ENCODE measurements at places on chromosomes 4 and X.

DNA sequence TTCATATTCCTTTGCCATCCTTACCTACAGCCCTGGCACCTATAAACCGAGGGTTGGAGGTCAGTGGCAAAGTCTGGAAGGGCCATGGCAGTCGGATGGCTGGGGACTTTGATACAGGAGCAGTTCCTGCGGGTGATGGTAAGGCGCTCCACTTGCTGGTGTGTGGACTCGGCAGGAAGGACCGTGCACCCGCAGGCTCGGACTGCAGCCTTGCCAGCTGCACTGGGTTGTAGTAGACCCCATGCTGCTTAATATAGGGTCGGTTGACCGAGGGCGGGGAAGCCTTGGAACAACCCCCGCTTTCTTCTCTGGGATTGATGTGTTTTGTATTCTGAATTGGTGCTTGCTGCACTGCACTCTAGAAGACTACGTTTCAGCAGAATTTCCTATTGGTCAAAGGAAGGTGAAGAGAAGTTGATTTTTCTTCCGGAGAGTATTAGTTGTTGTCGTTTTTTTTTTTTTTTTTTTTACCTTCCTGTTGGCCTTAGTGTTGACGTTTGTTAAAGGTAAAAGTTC lies 638 bp downstream of the BLTP1 start:
- no peak for DNase-seq

GRCh38 chrX:108640817-108641216 lies 95.5 kb downstream of the IRS4 start:
- no peak for DNase-seq

DNA sequence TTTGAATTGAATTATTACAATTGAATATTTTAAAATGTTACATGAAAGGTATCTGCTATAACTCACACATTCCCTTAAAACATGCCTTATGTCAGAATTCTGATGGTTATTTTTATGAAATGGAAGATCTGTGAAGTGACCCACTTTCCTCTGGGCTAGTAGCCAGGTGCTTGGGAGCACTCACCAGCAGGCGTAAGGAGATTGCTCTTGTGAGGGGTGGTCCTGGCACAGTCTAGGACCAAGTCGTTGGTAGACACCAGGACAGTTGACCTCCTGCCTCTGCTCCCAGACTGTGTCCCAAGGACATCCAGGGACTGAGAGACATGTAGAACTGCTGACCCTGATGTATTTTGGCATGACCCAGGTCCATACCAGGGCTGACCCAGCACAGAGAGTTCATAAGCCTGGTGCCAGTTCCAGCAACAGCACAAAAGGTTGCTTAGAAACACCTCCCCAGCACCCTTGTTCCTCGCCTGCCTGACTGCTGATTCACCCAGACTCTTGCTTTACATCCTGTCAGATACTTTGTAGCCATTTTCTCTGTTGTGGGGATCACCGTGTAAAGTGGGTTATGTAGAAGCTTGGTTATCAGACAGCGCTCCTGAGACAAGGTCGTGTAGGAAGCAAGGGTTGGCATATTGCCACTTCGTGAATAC lies 48.5 kb downstream of the NELFA start:
- no peak for DNase-seq

DNA sequence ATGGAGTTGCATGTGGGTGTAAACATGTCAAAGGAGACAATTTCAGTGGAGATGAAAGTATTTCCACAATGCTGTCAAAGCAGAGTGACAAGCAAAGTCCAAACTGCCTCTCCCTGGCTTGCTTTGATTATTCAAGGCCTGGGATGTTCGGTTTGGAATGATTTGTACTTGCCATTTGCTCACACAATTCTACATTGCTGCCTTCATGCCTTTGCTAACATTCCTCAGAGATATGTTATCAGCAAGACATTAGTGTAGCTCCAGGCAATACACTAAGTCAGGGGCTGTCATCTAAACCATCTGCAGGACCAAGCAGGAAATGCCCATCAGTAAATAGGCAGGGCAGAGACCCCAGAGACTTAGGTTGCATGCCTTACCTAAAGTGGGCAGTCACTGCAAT lies 79.6 kb upstream of the C1QTNF7 start:
- no peak for DNase-seq

GRCh38 chr4:85491527-85491926 lies 16.6 kb downstream of the ARHGAP24 start:
- no peak for DNase-seq

DNA sequence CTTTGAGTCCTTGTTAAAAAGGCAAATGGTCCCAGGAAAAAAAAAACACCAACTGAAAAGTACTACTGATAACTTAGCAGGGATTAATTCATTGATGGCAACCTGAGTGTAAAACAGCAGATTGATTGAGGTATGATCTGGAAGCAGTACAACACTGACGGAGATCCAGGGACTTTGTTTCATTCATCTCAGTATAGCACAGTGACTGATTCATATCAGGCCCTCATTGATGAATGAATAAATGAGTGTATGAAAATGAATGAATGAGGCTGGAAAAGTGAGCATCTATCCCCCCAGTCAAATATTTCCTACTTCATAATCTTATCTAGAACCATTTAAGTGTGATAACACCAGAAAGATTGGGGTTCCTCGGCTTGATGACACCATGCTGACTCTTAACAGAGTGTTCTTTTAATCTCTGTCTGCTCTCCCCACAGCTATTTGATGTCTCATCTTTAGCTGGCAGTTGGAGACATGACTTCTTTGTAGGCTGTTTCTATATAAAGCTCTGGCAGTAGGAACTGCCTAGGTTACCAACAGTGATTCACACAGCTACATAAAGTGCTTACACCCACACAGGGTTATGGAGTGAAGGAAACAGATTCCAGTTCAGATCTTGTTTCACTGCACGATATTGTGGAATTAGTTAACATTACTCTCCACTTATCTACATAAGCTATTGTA lies 18.6 kb upstream of the RNF128 start:
- DNase-seq, result peak; percentile 84

- no peak for DNase-seq
Measured at GRCh38 chr4:14520171-14520570, 482.1 kb upstream of the CPEB2 start.

- no peak for DNase-seq
Measured at GRCh38 chr4:90025248-90025647, 101.9 kb upstream of the CCSER1 start.

GRCh38 chrX:151753313-151754046 lies 18.9 kb downstream of the CNGA2 start:
- DNase-seq, result no peak

DNA sequence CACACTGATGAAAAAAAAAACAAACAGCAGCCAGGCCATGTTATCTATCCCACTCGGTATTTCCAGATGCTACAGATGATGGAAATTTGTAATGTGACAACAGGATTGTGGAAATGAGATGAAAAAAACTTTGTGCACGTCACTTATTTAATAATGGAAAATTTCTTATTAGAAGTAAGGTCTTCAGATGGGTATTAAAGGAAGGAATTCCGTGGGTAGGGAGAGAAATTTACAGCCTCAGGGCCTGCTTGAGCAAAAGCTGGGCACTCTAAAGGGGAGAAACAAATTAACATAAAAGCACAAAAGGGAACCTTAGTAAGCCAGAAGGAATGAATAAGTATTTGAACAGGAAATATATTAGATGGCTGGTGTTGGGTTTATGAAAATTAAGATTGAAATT lies 4.2 kb upstream of the PKD2 start:
- no peak for DNase-seq

DNA sequence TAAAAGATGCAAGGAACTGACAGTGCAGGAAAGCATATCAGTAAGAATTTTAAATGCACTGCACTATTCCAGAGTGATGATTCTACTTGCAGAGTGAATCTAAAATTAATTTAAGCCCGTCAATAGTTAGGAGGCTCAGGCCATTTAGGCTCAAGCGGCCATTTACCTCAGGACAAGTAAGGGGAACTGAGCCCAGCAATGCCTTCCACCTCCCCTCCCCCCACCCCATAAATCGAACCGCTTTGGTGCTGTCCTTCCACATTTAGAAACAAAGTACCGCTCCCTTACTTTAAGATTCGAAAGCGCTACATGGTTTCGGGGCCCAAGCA lies 665 bp downstream of the RBM41 start:
- no peak for DNase-seq

- DNase-seq, result no peak
Measured at GRCh38 chrX:107760304-107761077, 15.1 kb downstream of the TSC22D3 start.

DNA sequence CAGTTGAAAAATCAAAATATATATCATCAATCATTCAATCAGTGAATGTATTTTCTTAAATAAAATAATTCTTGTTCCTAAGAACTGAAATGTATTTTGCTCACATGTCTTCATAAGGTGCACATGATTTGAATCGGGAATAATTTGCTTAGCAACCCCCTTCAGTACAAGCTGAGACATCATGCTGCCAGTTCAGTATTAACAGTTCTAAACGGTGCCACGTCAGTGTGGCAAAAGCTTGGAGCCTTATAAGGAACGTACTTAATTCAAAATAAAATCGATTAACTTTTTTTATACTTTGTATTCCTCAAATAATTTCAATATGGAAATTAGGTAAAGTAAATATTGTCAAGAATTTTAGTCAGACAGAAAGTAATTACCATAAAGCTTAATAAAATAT lies 287.9 kb downstream of the CCSER1 start:
- no peak for DNase-seq

DNA sequence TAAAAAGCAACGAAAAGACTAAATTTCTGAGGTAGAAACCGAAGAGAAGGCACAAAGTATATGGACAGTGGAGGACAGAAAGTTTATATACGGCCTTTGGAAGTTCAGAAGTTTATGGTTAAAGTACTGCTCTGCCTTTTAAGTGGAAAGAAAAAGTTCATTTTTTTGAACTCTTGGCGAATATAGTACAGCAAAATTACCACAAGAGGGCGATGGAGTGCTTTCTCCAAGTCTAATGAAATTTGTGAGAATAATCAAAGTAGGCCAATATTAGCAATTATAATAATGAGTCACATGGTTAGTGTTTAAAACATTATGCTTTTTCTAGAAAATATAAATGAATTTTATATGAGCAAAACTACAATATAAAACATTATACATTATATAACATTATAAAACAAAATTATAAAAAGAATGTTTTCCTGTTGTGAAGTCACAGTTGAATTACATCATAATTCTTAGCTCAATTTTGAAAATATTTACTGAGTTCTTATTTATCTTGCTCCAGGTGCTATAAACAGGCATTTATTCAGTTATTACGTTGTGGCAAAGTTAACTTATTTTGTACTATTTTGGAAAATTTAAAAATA lies 136.2 kb upstream of the BMPR1B start:
- no peak for DNase-seq

GRCh38 chr4:89595125-89595789 lies 241.7 kb downstream of the SNCA start:
- no peak for DNase-seq

DNA sequence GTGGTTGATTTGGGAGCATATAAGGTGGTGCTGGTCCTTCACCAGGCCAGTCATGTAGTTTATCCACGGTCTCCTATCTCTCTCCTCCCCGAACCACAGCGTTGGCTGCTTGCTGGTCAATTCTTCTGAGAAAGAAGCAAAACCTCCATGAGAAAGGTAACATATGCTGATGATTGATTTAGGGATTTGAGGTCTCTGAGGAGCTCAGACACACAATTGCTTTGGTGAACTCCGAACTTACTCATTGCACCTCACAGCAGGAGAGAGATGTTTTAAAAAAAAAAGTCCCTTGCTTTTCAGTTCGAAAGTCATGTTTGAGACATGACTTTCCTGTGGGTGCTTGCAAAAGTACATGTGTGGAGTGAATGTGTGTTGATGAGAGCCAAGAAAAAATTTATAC lies 100.2 kb downstream of the TSPAN7 start:
- DNase-seq, result no peak

DNA sequence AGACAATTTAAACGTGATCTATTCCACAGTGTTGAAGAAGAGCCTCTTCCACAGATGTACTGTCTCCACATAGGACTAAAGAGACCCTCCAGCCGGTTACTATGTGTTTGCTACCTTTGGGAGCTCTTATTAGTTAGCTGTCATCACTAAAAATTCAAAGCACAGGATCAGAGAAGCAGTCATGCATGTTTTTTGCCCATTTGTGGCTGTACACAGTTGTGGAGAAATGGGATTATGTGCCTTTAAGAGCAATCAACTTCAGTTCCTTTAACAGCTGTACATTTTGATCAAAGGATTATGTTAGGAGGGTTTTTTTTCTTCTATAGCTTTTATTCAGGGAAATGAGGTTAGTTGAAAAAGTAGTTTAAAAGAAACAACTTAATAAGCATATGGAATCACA lies 149.0 kb upstream of the SPOCK3 start:
- DNase-seq, result no peak

GRCh38 chr4:100189820-100190642 lies at the start of gene DDIT4L:
Gene DDIT4L, minus strand, starts transcription at chr4:100190468. Its CDS starts 485 bp downstream, at chr4:100189983.
- no peak for DNase-seq

- peak; percentile 51 for DNase-seq
Measured at GRCh38 chr4:89024051-89024675, 32.8 kb downstream of the FAM13A start.

GRCh38 chr4:90837241-90837640 lies 710.0 kb downstream of the CCSER1 start:
- DNase-seq, result no peak

GRCh38 chrX:2903366-2903765 lies 25.8 kb downstream of the ARSD start:
- no peak for DNase-seq

- no peak for DNase-seq
Measured at GRCh38 chr4:183504930-183505610, at the start of gene ING2. Gene ING2, plus strand, starts transcription at chr4:183505058. Its CDS starts 138 bp downstream, at chr4:183505196.

GRCh38 chr4:4762909-4763821 lies 96.3 kb upstream of the MSX1 start:
- DNase-seq, result peak; percentile 59

DNA sequence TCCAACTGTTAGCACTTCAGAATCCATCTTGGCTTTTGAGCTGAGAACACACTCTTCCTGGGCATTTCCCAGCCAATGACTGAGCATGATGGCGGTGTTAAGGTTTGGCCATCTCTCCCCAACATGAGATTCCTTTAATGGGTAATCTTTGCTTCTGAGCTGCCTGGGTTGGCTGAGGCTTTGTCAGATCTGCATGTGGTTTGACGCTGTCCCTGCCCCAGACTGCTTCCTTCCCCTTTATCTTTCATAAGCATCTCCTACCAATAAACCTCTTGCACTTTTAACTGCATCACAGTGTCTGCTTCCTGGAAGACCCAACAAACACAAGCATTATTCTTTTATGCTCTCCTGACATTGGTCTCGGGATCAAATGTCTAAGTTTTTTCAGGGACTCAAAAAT lies 31.5 kb upstream of the DIPK2B start:
- DNase-seq, result no peak

DNA sequence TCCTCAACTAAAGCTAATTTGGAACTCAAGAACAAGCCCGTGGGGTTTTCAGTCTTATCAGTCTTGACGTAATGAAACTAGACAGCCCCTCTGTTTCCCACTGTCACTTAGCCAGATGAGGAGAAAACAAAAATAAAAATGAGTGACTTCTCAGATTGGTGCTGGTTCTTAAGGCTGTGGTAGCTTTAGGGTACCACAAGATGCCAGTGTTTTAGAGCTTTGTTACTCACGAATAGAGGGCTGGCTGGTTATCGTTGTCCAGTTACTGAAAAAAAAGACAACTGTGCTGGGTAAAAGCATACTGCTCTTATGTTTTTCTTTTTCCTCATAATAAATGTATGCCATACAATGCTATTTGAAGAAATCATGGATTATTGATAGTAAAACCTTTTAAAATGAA lies 796.7 kb downstream of the RAPGEF2 start:
- no peak for DNase-seq

- DNase-seq, result no peak
Measured at GRCh38 chrX:129139837-129140598, 383.3 kb downstream of the SMARCA1 start.

All from AG09309 (cell line).